Activated CD4-positive, alpha-beta T cell treated with anti-CD3 and anti-CD28 coated beads for 24 hours (primary cell): ENCODE measurements at places on chromosomes 16 and 17.

GRCh38 chr16:27316038-27316680 is 2.4 kb downstream of the IL4R start:
- DNase-seq: no peak

DNA sequence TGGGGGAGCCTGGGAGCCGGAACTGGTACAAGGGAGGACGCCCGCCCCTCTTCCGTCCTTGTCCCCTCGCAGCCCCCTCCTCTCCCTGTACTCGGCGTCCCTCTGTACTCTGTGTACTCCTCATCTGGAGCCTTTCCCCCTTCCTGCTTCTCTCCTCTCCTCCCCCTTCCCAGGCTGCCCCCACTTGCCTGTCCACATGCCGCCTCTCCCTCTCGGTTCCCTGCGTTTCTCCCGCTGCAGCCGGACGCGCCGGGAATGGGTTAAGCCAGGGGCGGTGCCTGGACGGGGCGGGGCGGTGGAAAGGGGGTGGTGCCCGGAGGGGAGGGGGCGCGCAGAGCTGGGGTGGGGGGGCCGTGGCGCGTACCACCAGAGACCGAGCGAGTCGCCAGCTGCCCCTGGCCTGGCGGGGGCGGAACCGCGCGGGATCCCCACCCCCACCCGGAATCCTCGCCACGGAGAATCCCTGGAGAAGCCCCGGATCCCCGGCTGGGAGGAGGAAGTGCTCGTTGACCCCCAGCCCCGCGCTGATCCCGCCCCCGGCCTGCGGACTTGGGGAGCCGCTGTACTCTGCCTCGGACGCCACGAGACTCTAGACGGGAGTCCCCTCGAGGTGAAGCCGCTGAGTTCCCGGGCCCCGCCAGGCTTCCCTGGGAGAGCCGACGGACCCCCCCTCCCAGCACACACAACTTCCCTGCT is 22.6 kb downstream of the GJD3 start:
- no peak for DNase-seq

DNA sequence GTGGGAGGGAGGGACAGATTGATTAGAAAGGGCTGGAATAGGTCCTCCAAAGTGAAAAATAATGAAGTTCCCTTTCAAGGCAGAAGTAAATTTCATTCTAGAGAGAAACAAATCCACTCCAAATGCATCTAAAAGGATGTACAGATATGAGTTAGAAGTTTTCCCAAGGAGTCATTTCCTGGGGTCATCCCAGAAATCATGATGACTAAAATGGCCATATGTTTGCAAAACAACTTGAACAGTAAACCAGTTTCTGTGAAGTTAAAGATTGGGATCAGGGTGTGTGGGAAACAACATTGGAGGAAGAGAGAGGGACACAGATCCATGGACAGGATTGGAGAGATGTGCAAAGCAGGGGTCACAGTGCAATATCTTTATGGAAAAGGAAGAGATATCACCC is 32.5 kb upstream of the ARHGAP44 start:
- DNase-seq: no peak

- no peak for DNase-seq
These were observed 5.7 kb downstream of the MATCAP1 start for GRCh38 chr16:67177743-67178699.

DNA sequence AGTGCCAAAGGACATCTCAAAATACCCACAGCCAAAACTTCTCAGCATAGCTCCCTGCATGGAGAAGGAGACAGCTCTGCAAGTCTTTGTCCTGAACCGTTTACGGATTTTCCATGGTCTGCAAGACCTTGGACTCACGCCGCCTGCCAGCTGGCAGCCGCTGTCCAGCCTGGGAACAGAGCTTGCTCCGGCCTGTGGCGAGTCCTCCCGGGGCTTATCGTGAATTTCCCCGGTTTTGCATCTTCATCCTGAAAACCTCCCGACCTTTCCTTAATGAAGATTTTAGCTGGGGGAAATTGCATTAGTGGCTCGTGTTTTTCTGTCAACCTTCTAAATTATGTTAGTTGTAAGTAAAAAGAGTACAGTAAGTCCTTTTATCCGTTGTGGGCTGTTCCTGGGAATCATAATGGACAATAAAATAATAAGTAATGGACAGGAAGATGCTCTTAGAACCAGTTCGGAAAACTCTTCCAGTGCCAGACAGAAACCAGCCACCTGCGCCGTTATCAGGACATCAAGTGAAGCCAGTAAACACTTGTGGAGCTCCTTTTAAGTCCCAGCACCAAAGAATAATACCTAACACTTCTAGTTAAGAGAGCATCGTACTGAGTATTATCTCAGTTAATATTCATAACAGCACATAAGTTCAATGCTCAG is 112.4 kb upstream of the NOL11 start:
- DNase-seq: no peak
